ENCODE measurements at places on chromosomes 1 and 21. TPM values are rescaled to one million over a fixed set of nuclear protein-coding genes. Genes with fewer than 3 reads are reported as not detected.

Gene GCSAML
- 1.4 TPM for total RNA-seq

Gene RAB25
- total RNA-seq = not detected

Gene PTGS2
- total RNA-seq = 118 TPM

Gene PGLYRP4
- total RNA-seq = not detected

Gene ARHGEF11
- total RNA-seq = 29.3 TPM

Gene USP1
- 35.7 TPM for total RNA-seq

Gene PACC1
- 3.1 TPM for total RNA-seq

Gene ATP1A2
- 60.7 TPM for total RNA-seq

Gene PRDM16
- total RNA-seq = 0.71 TPM

Gene TFF3
- 14.3 TPM for total RNA-seq

- H3K4me3 ChIP-seq = no peak overlapping the region
- no peak overlapping the region for H3K27ac ChIP-seq
- DNase-seq = peak; percentile 48
- H3K27me3 ChIP-seq = no peaks in the 10 kb centered on the region
These were observed 11.7 kb downstream of the FLG start for GRCh38 chr1:152313319-152313801.

DNA sequence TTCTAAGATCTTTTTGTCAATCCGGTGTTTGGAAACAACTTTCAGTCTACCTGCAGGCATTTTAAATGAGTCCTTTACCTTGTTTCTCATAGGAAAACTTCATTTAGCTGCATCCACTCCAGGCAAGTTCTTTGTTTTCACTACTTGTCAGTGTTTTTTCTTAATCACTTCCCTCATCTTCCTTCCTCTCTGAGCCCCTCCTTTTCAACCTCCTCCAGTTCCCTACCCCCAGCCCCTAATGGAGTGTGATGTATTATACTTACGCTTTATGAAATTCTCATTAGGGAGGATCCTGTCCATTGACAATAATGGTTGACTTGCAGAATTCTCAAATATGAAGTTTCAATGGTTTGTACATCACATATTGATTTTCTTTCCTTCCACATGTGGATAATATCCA lies 62.5 kb upstream of the BACH1 start:
- DNase-seq = no peak
- H3K27me3 ChIP-seq = no peaks in the 10 kb centered on the region
- H3K27ac ChIP-seq = peak overlapping the region; percentile 77

DNA sequence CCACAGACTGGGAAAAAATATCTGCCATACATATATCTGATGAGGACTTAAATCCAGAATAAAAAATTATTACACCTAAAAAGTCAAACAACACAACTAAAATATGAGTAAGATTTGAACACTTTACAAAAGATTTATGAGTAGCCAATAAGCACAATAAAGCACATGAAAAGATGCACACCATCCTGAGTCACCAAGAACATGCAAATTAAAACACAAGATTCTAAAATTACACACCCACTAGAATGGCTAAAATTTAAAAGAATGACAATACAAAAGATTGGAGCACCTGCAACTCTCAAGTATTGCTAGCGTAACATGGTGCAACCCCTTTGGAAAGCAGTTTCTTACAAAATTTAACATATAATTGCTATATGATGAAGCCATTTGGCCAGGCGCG lies 30.9 kb downstream of the DENND2C start:
- H3K27me3 ChIP-seq = no peaks in the 10 kb centered on the region
- DNase-seq = no peak
- H3K4me3 ChIP-seq = no peak overlapping the region
- no peaks in the 10 kb centered on the region for H3K4me1 ChIP-seq
- no peak overlapping the region for H3K27ac ChIP-seq
- no peaks in the 10 kb centered on the region for H3K36me3 ChIP-seq

DNA sequence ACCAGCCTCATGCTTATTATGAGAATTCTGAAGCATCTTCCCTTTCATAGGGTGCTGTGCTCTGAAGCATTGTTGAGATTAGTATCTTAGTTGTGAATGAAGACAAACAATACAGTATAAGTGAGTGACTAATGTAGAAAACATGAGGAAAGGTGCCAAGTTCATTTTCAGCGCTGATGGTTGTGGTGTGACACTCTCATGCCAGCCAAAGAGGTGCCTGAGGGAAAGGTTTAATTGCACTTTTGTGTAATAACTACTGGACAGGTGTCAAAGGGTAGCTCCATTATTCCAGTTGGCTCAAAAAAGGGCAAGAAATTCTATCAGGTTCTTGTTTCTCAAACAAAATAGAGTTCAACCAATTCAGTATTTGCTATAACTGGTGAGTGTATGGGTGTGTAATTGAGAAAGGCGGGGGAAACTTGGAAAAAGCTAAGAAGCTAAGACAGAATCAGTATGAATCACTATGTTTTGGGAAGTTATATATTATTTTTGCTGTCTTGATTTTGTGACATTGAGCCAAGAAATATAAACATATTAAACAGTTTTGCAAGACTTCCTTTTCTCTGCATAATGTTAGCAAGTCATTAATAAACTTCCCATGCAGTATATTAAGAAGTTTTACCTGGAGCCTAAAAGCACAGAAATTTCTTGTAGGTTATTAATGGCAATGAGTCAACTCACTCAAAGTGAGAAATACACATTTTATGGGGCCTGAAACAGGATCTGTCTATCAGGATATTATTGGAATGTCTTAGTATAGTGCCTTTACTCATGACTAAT lies 31.8 kb downstream of the KCNK2 start:
- DNase-seq = no peak
- H3K27me3 ChIP-seq = no peaks in the 10 kb centered on the region
- no peaks in the 10 kb centered on the region for H3K4me1 ChIP-seq
- no peak overlapping the region for H3K4me3 ChIP-seq

DNA sequence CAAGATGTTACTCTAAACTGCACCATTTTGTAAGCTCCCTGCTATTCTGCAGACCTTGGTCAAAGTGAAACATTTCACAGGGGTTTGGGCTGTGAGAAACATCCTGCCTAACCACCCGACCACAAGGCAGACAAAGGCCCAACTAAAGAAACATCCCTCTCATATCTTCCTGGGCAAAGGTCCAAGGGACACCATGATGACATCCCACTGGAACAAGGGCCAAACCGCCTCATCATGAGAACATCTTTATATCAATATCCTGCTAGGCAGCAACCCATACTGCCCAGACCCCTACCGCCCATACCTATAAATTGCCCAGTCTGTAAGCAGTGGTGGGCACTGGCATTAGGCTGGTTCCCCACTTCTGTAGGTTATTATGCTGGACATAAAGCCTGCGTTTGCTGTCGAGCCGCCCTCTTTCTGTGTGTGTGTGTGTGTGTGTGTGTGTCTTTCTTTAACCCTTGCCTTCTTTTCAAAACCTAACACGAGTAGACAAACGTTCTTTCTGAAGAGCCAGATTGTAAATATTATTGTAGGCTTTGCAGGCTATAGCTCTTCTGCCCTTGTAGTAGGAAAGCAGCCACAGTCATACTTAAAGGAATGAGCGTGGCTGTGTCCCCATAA lies 1.0 kb upstream of the PPIE start:
- peaks cover 26% of the 10 kb centered on the region for H3K36me3 ChIP-seq
- H3K4me3 ChIP-seq = no peak overlapping the region
- no peaks in the 10 kb centered on the region for H3K27me3 ChIP-seq
- no peak for DNase-seq
- no peak overlapping the region for H3K27ac ChIP-seq
- peaks cover 9% of the 10 kb centered on the region for H3K4me1 ChIP-seq

- no peaks in the 10 kb centered on the region for H3K36me3 ChIP-seq
- H3K27ac ChIP-seq = no peak overlapping the region
- H3K4me1 ChIP-seq = no peaks in the 10 kb centered on the region
- no peaks in the 10 kb centered on the region for H3K27me3 ChIP-seq
These were observed 538.5 kb downstream of the KIF26B start for GRCh38 chr1:245693116-245693793.

GRCh38 chr1:36947384-36947783 lies 86.9 kb downstream of the GRIK3 start:
- no peak overlapping the region for H3K27ac ChIP-seq
- no peaks in the 10 kb centered on the region for H3K36me3 ChIP-seq
- H3K27me3 ChIP-seq = peaks cover 22% of the 10 kb centered on the region
- no peak for DNase-seq
- H3K4me3 ChIP-seq = no peak overlapping the region

GRCh38 chr1:15477646-15478212 lies 1.8 kb downstream of the CELA2B start:
- H3K4me3 ChIP-seq = no peak overlapping the region
- no peak for DNase-seq
- no peak overlapping the region for H3K27ac ChIP-seq
- H3K4me1 ChIP-seq = no peaks in the 10 kb centered on the region

GRCh38 chr1:2082064-2082463 lies 31.9 kb downstream of the PRKCZ start:
- no peaks in the 10 kb centered on the region for H3K4me1 ChIP-seq
- no peak overlapping the region for H3K4me3 ChIP-seq
- no peak overlapping the region for H3K27ac ChIP-seq
- peaks cover 48% of the 10 kb centered on the region for H3K27me3 ChIP-seq
- no peaks in the 10 kb centered on the region for H3K36me3 ChIP-seq

- no peaks in the 10 kb centered on the region for H3K36me3 ChIP-seq
- H3K4me3 ChIP-seq = peak overlapping the region; percentile 79
- H3K27ac ChIP-seq = peak overlapping the region; percentile 90
- no peak for DNase-seq
These were observed 616 bp downstream of the TAF12 start for GRCh38 chr1:28642056-28642846.

- H3K27ac ChIP-seq = no peak overlapping the region
- no peaks in the 10 kb centered on the region for H3K36me3 ChIP-seq
- DNase-seq = no peak
- H3K27me3 ChIP-seq = no peaks in the 10 kb centered on the region
These were observed 6.3 kb upstream of the KYAT3 start for GRCh38 chr1:88998716-88999115.

GRCh38 chr21:37028570-37028969 lies 22.1 kb downstream of the RIPPLY3 start:
- no peaks in the 10 kb centered on the region for H3K27me3 ChIP-seq
- no peak overlapping the region for H3K27ac ChIP-seq
- no peak for DNase-seq
- no peaks in the 10 kb centered on the region for H3K36me3 ChIP-seq

GRCh38 chr1:54486907-54487306 lies 61.1 kb upstream of the ACOT11 start:
- no peak for DNase-seq
- peaks cover 53% of the 10 kb centered on the region for H3K4me1 ChIP-seq
- peak overlapping the region; percentile 57 for H3K4me3 ChIP-seq
- no peaks in the 10 kb centered on the region for H3K27me3 ChIP-seq
- no peaks in the 10 kb centered on the region for H3K36me3 ChIP-seq

- DNase-seq = no peak
- H3K36me3 ChIP-seq = no peaks in the 10 kb centered on the region
- H3K4me3 ChIP-seq = no peak overlapping the region
- no peaks in the 10 kb centered on the region for H3K27me3 ChIP-seq
These were observed 11.9 kb upstream of the DUSP10 start for GRCh38 chr1:221753828-221754188.

- H3K27ac ChIP-seq = peak overlapping the region; percentile 86
- DNase-seq = peak; percentile 77
- H3K4me1 ChIP-seq = no peaks in the 10 kb centered on the region
- no peaks in the 10 kb centered on the region for H3K36me3 ChIP-seq
- no peaks in the 10 kb centered on the region for H3K27me3 ChIP-seq
- H3K4me3 ChIP-seq = peak overlapping the region; percentile 68
These were observed 1.1 kb upstream of the SYNC start for GRCh38 chr1:32703479-32704291.

DNA sequence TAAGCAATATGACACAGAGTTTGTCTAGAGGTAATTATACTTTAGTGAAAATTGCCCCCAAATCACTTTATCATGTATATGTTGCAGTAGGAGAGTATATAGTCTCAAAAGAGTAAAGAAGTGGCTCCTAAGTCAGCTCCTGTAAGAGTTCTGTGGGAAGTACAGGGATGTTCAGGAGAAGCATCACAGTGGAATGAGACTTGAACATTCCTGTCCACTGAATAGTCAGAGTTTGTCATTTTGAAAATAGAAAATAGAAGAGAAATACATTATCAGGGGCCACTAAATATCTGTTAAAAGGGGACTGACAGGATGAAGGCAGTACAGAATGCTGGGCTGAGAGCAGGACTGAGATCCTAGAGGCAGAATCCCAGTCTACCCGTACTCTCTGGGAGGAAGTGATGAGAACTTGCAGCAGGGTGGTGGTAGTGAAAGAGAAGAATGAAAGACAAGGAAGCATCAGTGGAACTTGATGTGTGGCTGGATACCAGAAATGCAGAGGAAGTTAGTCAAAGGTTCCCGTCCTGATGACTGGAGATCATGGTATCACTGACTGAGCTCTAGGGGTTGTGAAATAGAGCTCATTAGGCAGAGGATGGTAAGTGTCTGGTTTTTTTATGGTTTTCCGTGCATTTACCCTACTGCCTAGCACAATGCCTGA lies 153.4 kb downstream of the FMN2 start:
- no peaks in the 10 kb centered on the region for H3K4me1 ChIP-seq
- no peak for DNase-seq
- H3K4me3 ChIP-seq = no peak overlapping the region
- no peak overlapping the region for H3K27ac ChIP-seq
- H3K36me3 ChIP-seq = no peaks in the 10 kb centered on the region
- no peaks in the 10 kb centered on the region for H3K27me3 ChIP-seq

DNA sequence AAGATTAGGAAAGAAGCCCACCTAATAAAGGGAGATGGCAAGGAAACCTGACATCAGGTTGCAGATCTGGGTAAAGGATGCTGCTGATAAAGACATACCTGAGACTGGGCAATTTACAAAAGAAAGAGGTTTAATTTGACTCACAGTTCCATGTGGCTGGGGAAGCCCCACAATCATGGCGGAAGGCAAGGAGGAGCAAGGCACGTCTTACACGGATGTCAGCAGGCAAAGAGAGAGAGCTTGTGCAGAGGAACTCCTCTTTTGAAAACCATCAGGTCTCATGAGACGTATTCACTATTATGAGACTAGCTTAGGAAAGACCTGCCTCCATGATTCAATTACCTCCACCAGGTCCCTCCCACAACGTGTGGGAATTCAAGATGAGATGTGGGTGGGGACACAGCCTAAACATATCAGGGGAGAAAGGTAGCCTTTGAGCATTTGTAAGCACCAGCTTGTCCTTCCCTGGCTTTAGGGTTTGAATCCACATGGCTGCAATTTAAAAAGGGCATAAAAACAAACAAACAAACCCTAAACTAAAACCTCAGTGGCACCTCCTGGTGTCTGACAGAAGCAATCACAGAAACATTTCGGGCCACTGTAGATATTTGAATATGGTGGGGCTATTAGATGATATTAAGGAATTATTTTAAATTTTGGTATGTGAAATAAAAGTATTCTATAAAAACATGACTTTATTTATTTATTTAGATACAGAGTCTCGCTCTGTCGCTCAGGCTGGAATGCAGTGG lies 33.1 kb downstream of the SLC2A7 start:
- no peak overlapping the region for H3K27ac ChIP-seq
- H3K27me3 ChIP-seq = no peaks in the 10 kb centered on the region
- DNase-seq = no peak
- H3K4me1 ChIP-seq = no peaks in the 10 kb centered on the region

- H3K27me3 ChIP-seq = peaks cover 98% of the 10 kb centered on the region
- H3K4me1 ChIP-seq = peaks cover 5% of the 10 kb centered on the region
- DNase-seq = no peak
- no peak overlapping the region for H3K4me3 ChIP-seq
- no peaks in the 10 kb centered on the region for H3K36me3 ChIP-seq
- H3K27ac ChIP-seq = peak overlapping the region; percentile 12
These were observed 8.1 kb downstream of the FOXD3 start for GRCh38 chr1:63330331-63330916.

All from sigmoid colon (tissue), 7 donors.